ENCODE measurements at places on chromosomes 16 and 17. TPM values are rescaled to one million over a fixed set of nuclear protein-coding genes. Genes with fewer than 3 reads are reported as not detected.

Gene ANKFN1
- total RNA-seq, result 0.21 TPM

Gene ITGAD
- total RNA-seq, result not detected

Gene SRL
- total RNA-seq, result 51.1 TPM

Gene CDRT15L2
- not detected for total RNA-seq

Gene GOT2
- 99.2 TPM for total RNA-seq

Gene ASGR2
- total RNA-seq, result not detected

Gene MPV17L
- 1.3 TPM for total RNA-seq

Gene TP53TG3F
- not detected for total RNA-seq

Gene RDM1
- 6.4 TPM for total RNA-seq

GRCh38 chr17:65529040-65529633 is 32.3 kb downstream of the AXIN2 start:
- DNase-seq, result no peak

DNA sequence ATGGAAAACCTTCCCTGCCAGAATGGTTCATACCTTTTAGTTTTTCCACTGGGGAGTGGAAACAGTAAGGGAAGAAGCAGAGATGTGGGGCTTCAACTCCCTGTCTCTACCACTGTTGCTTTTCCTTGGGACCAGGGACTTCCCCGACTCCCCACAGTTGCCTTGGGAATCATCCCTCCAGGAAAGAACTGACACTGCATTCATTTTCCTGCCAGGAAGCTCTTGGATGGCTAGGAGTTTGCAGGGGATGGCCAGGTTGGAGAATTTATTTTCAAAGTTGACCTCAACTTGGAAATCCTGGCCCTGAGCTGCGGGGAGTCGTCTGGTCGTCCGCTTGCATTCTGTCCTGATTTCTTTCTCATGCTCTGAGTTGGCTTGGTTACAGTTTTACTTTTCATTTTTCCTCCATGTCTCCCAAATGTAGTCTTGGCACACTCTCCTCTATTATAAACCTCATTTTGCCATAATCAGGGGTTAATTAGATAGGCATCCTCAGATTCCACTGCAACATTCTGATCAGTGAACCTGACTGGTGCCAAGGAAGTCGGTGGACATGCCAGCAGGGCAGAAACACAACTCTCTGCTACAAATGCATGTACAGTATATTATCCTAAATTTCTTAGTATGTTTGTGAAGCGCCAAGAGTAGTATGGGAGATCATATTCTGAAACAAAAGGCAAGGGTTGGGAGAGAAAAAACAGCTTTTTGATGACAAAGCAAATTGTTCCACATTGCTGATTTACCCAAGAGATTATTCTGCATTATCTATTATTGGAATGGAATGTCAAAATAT is 220.5 kb upstream of the XYLT1 start:
- DNase-seq, result no peak

- DNase-seq, result no peak
Observed at GRCh38 chr16:88504489-88505404, 51.7 kb downstream of the ZFPM1 start.

DNA sequence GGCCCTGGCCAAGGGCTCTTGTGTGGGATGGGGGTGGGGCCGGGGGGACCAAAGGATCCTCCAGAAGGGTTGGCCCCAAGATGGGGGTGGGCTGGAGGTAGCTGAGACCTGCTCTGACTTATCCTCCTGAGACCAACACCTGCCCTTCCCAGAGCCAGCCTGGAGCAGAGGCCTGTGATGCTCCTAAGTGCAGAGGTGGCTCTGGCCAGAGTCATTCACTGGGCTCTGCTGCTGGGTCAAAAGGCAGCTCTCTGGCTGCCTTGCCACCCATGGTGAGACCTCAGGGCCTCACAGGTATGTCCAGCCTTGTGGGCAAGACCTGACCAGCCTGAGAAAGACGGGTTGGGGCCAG is 393 bp downstream of the SERPINF2 start:
- DNase-seq, result no peak

GRCh38 chr17:49968405-49969133 is 421 bp upstream of the DLX4 start:
- peak; percentile 83 for DNase-seq

- no peak for DNase-seq
Observed at GRCh38 chr16:49382916-49383315, 9.3 kb downstream of the C16orf78 start.

GRCh38 chr17:55186937-55187770 is 77.6 kb upstream of the HLF start:
- DNase-seq, result no peak

DNA sequence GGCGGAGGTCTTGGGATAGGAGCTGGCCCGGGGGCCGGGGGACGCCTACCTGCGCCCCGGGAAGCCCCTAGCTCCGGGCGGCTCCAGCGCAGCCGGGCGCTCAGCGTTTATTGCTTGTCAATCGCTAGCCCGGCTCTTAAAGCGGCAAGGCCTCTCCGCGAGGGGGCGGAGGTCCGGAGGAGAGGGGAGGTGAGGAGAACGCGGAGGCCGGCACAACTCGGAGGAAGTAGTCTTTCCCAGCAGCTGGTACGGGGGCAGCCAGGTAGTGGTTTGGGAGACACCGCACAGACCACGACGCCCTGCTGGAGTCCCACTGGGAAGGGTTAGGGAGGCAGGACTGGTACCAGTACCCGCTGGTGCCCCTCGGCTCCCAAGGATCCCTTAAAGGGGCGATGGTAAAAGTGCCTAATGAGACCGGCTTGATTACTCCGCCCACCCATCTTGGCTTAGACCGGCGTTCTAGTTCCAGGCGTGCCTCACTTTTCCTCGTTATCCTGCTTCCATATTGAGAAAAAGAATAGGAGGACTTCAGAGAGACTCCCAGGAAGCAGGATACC is at the start of gene MPP2:
MPP2 (minus strand) TSS at position 112 of the 557 bp plus-strand sequence. CDS start 3,076 bp downstream, outside the sequence.
- peak; percentile 92 for DNase-seq

DNA sequence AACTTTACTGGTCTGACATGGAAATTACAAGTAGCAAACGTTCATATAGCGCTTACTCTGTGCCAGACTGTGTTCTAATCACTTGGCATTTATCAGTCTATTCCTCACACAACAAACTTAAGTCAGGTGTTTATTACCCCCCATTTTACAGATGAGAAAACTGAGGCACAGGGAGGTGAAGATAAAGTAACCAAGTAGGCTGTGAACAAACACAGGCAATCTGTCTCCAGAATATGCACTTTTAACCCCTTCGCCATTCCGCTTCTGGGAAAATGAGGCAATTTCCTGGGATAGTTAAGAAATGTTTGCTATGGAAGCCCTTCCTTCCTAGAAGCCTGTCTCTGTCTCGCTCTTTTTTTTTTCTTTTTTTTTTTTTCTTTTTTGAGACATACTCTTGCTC is 12.2 kb upstream of the CXCL16 start:
- peak; percentile 77 for DNase-seq

DNA sequence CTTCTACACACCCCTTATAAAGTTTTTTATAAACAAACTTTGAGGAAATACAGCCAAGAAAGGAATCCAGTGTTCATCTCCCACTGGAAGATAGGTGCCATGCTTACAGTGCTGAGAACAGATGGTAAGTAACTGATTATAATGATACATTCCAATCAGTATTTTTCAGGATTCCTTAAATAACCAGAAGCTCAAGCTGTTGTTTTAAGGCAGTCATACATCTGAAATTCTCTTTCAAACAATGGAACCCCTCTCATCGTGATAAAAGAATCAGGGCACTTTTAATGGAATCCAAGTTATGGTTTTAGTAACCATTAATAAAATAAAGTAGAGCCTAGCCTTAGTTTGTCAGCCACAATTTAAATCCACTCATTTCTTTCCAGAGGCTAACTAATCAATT is 56.1 kb upstream of the STAC2 start:
- DNase-seq, result no peak

GRCh38 chr16:81518439-81518757 is 73.8 kb downstream of the CMIP start:
- no peak for DNase-seq

GRCh38 chr17:72334205-72334604 is 213.4 kb downstream of the SOX9 start:
- peak; percentile 33 for DNase-seq

GRCh38 chr17:82300707-82301270 is 16.6 kb downstream of the CD7 start:
- peak; percentile 76 for DNase-seq

- DNase-seq, result no peak
Observed at GRCh38 chr17:73223626-73224230, 30.9 kb downstream of the COG1 start.

GRCh38 chr16:8583732-8584131 is 6.6 kb downstream of the TMEM114 start:
- no peak for DNase-seq

DNA sequence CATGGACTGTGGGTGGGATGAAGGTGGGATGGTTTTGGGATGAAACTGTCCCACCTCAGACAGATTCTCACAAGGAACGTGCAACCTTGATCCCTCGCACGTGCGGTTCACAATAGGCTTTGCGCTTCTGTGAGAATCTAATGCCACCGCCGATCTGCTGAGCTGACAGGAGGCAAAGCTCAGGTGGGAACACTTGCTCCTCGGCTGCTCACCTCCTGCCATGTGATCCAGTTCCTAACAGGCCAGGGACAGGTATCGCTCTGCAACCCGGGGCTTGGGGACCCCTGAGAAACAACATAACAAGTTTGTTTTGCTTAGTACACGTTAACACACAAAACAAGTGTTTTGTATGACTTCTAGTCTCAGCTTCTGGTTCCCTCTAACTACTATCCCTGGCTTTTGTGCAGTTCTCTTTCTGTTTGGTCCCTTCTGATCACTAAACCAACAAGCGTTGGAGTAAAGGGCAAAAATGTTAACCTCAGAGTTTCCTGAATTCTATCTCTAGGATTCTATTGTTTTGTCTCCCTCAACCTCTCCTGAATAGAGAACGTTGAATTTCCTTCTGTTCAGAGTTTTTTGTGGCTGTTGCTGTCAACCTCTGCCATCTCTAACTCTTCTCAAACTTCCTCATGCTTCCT is 7.8 kb upstream of the KRTAP3-1 start:
- DNase-seq, result no peak

- DNase-seq, result peak; percentile 92
Observed at GRCh38 chr17:7885367-7886226, 3.0 kb upstream of the CHD3 start.

- DNase-seq, result no peak
Observed at GRCh38 chr16:75702242-75702641, 981 bp upstream of the DUXB start.

- DNase-seq, result peak; percentile 54
Observed at GRCh38 chr16:78122774-78123315, 23.4 kb downstream of the WWOX start.

DNA sequence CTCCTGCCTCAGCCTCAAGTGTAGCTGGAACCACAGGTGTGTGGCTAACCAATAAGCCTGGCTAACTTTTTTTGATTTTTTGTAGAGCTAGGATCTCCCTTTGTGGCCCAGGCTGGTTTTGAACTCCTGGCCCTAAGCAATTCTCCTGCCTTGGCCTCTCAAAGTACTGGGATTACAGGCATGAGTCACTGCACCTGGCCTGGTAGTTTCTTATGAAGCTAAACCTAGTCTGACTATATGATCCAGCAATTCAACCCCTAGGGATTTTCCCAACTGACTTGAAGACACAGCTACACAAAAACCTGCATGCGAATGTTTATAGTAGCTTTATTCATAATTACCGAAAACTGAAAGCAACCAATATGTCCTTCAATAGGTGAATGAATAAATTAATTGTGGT is 176.2 kb upstream of the IRX3 start:
- no peak for DNase-seq
